ENCODE measurements at places on chromosomes 11 and 22.

DNA sequence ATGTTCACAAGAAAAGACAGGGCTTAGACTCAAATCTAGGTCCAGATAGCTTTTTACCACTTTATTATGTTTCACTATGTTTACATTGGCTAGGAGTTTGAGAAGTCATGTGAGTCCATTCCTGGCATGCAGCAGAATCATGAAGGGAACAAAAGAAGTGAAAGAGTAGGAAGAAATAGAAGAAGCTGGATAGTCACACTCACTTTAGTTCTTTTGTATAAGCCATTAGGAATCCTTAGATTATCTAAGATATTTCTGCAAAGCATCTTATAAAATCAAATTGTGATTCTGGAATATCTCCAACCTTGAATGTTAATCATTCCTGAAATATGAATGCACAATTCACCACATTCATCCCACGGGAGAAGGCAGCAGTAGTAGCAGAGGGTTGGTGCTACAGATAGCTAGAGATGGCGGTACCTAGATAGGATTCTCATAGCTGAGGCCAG is 31.9 kb downstream of the MAML2 start:
- DNase-seq, result no peak

- DNase-seq, result no peak
Observed at GRCh38 chr22:38167988-38168407, 13.6 kb downstream of the PLA2G6 start.

- DNase-seq, result no peak
Observed at GRCh38 chr11:93288079-93288478, 42.5 kb upstream of the DEUP1 start.

- DNase-seq, result no peak
Observed at GRCh38 chr11:116371146-116371545, 401.6 kb downstream of the BUD13 start.

- DNase-seq, result no peak
Observed at GRCh38 chr11:77090373-77091111, 12.1 kb upstream of the OMP start.

- no peak for DNase-seq
Observed at GRCh38 chr11:29310725-29311342, 706.0 kb downstream of the KCNA4 start.

- no peak for DNase-seq
Observed at GRCh38 chr22:37275134-37275533, 7.2 kb upstream of the CYTH4 start.

- no peak for DNase-seq
Observed at GRCh38 chr11:60942970-60943565, 8.9 kb downstream of the SLC15A3 start.

GRCh38 chr11:68008381-68009337 is 1.5 kb upstream of the ALDH3B1 start:
- DNase-seq, result no peak

DNA sequence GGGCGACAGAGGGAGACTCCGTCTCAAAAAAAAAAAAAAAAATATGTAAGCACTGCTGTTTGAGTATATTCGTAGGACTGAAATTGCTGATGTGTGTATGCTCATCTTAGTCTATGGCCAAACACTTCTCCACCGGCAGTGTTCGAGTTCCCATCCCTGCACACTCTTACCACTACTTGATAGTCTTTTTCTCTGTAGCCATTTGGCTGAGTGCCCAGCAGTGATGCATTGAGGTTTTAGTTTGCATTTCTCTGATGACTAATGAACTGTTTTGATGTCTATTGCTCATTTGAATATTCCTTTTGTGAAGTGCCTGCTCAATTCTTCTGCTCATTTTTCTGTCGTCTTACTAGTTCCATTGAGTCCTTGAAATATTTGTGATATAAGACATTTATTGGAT is 1.9 kb downstream of the TIRAP start:
- DNase-seq, result peak; percentile 93

GRCh38 chr11:798093-798713 is at the start of gene SLC25A22:
Gene SLC25A22, minus strand, starts transcription at chr11:798281. Its CDS starts 3,275 bp downstream, at chr11:795006.
- DNase-seq, result peak; percentile 88

DNA sequence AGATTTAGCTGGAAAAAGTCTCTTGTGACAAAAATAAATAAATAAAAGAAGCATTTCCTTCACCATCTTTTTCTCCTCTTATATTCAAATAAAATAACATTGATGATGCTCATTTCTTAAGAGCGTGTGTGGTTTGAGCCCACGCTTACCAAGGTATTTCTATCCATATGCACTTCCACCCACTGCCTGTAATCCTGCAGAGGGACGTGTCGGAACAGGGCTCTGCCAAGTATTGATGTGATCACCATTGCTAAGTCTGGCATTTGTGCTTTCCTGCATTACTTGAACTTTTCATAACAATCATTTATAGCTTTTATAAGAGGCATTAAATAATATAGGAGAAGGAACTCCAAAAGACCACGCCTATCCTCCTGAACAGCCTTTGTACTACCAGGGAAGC is 107.6 kb downstream of the SHANK2 start:
- no peak for DNase-seq

DNA sequence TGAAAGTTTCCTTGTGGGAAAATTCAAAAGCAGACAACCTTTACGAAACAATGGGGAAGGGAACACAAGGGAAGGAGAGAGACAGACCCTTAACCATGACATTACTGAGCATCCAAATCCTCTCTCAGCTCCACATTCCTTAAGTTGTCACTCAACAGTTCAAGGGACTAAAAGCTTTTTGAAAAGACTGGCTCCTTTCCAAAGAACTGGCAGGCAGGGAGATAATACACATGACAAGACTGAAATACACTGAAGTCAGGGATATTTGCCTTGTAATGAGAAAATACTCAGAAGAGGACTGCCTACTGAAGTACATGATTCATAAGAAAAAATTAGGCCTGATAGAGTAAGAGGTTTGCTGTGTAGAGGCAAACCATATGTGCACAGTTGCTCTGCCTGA is 69.1 kb downstream of the SMCO4 start:
- DNase-seq, result no peak

DNA sequence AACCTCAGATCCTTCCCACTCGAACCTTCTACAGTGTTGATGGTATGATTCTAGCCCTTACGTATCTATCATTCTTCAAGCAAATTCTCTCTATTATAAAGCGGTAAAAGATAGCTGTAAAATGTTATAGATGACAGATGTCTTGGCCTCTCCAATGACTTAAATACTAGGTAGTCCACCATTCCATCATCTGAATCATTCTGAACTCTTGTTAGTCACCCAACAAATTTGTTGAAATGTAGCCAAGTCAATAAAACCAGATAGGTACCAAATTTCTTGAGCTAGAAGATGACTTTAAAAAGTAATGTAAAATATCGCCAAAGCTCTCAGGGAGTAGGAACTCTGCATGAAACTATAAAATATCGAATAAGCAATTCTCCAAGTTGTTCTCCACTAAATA is 32.6 kb upstream of the PICALM start:
- DNase-seq, result no peak

GRCh38 chr11:17807034-17807433 is 72.5 kb downstream of the KCNC1 start:
- DNase-seq, result no peak

DNA sequence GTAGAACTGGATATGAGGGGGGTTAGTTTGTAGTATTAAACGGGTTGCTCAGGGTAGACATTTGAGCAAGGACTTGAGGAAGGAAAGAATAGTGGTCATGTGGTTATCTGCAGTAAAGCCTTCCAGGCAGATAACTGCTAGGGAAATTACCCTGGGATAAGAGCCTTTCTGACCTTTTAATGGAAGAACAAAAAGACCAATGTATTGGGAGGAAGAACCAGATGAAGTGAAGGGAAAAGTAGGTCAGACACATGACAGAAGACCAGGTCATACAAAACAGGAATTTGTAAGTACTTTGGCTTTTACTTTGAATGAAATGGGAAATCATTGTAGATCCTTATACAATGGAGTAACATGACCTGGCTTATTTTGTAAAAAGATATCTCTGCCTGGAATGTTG is 241.9 kb upstream of the CTSC start:
- DNase-seq, result no peak

- DNase-seq, result no peak
Observed at GRCh38 chr11:116109228-116109627, 605.0 kb upstream of the CADM1 start.
